Stimulated activated CD4-positive, alpha-beta T cell treated with anti-CD3 and anti-CD28 coated beads, TNF-alpha, amount 100 ng/mL, for 1 hour (primary cell): ENCODE measurements at places on chromosomes 13 and 19.

DNA sequence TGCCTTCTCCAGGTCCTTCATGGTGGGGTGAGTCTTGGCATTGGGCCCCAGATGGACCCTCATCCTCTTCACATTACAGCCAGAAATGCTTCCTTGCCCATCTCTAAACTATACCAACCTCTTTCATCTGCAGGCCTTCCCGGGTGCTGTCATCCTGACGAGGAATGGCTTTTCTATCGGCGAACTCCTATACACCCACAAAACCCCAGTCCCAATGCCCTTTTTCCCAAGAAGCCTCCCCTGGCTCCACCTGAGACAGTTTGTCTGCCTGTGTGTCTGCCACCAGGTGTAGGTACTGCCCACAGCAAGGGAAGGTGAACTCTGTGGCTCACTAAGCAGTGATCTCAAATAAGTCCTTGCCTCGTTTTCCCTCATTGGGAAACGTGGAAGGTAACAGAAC is 55.3 kb downstream of the PTPRS start:
- no peak for DNase-seq

GRCh38 chr19:31037286-31037980 is 311.8 kb downstream of the TSHZ3 start:
- DNase-seq = no peak

DNA sequence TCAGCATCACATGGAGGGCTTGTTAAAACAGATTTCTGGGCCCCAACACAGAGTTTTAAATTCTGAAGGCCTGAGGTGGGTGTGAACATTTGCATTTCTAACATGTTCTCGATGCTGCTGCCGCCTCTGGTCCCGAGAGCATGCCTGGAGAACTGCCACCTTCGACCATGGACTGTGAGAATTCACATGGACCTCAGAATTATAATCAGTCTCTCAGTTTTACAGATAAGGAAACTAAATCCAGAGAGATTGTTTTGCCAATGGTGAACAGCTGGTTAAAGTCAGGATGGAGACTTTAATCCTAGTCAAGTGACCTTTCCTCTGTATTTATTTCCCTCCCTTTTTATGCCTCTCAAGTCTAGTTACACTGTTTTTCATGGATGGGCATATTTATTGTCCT is 14.7 kb downstream of the ALOX5AP start:
- DNase-seq = no peak

- DNase-seq = no peak
These were observed 382.9 kb downstream of the KCTD12 start for GRCh38 chr13:76503291-76503690.

DNA sequence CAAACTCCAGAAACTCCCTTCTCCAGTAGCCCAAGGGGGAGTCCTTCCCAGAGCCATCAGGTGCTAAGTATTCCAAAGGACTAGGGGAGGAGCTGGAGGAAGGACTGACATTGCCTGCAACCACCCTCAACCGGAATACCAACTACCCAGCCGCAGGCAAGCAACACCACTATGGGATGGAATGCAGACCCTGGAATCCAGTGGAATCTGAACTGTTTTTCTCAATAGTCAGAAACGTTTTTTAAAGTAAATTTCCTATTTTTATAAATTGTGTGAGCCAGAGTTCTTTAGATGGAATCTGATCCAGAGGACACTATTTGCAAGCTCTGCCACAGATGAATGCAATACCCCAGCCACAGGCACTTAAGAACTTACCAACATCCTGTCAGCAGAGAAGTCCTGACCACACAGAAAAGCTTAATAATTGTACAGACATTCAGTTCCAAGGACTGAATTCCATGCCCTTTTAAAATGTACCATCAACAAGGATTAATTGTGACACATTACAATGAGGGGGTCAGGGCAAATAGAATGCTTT is 92.1 kb downstream of the USP12 start:
- no peak for DNase-seq

GRCh38 chr13:73372666-73373627 is 314.1 kb downstream of the KLF5 start:
- no peak for DNase-seq

DNA sequence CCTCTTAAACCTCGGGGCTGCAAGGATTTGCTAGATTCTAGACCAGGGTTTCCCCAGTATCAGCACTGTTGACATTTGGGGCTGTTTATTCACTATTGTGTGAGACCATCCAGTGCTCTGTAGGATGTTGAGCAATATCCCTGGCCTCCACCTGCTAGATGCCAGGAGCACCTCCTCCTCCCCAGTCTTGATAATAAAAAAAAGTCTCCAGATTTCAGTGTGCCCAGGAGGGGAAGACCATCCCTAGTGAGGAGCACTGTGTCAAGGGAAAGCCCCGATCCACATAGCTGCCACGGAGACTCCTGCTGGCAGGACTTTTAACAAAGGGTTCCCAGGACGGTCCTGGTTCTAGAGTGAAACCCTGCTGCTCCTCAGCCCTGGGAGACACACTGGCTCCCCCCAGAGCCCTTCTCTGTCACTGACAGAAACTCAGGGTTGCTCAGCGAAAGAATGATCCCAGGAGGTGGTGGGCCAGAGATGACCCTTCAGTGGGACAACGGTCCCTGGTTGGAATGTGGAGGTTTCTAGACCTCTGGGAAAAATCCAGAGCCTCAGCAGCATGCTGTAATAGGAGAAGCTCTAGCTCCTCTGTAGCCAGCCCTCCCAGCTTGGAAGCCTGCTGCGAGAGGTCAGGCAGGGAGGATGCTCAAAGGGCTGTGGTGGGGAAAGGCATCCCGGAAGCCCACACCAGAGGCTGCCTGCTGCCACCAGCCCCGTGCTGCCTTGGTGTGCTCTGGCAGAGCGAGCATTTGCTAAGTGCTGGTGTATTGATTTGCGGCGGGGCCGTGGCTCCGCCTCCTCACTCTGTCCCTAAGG is 20.3 kb downstream of the LYL1 start:
- no peak for DNase-seq

- DNase-seq = no peak
These were observed 108.2 kb upstream of the WASF3 start for GRCh38 chr13:26449063-26449848.

- no peak for DNase-seq
These were observed 17.0 kb upstream of the KCNN1 start for GRCh38 chr19:17949956-17950309.

- DNase-seq = no peak
These were observed 104.6 kb downstream of the TEX26 start for GRCh38 chr13:31036731-31037695.

DNA sequence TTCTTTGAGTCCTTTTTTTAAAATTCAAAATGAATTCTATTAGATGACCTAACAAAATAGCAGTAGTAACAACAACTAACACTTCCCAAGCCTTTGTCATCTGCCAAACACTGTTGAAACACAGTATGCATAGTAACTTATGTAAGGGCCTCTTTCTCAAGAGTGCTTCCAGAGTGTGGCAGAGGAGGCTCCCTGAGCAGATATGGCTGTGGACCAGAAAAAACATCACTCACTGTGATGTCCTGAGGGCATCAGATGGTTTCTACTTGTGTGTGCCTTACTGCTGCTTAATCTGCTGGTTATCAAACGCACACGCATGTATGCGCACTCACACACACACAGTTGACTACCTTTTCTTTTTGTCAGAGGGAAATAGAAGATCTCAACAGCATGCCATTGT is 110.8 kb downstream of the DLEU7 start:
- DNase-seq = no peak

DNA sequence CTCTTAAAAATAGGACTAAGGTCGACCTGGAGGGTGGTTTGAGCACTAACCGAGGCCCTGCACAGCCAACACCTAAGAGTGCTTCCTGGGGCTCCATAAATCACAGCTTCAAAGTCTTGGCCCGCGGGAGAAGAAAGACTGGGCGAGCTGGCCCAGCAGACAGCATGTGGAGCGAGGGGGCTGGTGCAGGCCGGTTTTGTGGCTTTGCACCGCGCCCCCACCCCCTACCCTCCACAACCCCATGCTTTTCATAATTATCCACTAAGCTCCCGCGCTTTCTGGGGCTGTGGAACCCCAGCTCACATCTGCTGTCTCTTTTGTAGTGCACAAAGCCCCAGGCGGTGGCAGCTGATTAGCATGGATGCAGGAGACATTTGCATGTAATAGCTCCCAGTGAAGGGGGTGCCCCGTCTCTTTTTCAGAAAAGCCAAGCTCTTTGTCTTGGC is 17.1 kb downstream of the CARM1 start:
- DNase-seq = no peak

GRCh38 chr13:110200276-110200870 is 106.6 kb downstream of the COL4A1 start:
- DNase-seq = no peak
